ENCODE measurements at places on chromosomes 12 and 14. TPM values are rescaled to one million over a fixed set of nuclear protein-coding genes. Genes with fewer than 3 reads are reported as not detected.

GRCh38 chr14:20657216-20658211 is 16.0 kb upstream of the OR6S1 start:
- no peak for DNase-seq
- H3K27ac ChIP-seq, result no peak overlapping the region

DNA sequence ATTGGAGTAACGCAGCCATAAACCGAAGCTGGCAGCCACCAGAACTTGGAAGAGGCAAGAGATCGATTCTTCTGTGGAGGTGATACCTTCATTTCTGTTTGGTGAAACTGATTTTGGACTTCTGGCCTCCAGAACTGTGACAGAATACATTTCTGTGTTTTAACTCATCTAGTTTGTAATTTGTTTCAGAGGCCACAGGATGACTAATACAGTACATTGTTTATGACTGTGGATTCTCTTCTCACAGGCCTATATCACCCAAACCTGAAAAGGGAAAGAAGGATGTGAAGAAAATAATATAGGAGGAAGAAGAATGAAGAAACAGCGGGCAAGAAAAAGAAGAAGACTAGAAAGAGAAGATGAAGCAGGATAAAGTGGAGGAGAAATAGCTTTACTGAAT is 263.8 kb upstream of the DIO2 start:
- no peak overlapping the region for H3K4me3 ChIP-seq
- H3K4me1 ChIP-seq, result peaks cover 12% of the 10 kb centered on the region
- H3K27ac ChIP-seq, result no peak overlapping the region
- H3K27me3 ChIP-seq, result no peaks in the 10 kb centered on the region
- DNase-seq, result peak; percentile 70

DNA sequence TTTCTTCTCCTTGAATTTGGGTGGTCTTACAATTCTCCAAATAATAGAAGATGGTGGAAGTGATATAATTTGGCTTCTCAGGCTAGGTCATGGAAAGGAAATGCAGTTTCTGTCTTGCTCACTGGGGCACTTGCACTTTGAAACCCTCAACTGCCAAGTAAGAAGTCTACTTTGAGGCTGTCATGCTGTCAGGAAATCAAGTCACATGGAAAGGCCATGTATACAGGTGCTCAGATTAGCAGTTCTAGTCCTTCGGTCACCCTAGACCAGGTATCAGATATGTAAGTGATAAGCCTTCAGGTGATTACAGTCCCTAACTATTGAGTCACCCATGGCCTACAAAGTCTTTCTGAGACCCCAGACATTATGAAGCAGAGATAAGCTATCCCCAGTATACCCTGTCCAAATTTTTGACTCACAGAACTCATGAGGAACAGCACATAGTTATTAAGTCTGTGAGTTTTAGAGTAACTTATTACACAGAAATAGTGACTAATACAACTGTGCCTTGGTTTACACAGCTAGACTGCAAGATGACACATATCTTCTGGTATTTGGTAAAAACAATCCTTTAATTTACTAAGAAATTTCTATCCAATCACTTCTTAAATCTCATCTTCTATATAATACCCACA is 26.3 kb upstream of the BBS10 start:
- no peak overlapping the region for H3K27ac ChIP-seq
- no peak overlapping the region for H3K4me3 ChIP-seq
- peak; percentile 57 for DNase-seq
- no peaks in the 10 kb centered on the region for H3K36me3 ChIP-seq
- H3K4me1 ChIP-seq, result no peaks in the 10 kb centered on the region

DNA sequence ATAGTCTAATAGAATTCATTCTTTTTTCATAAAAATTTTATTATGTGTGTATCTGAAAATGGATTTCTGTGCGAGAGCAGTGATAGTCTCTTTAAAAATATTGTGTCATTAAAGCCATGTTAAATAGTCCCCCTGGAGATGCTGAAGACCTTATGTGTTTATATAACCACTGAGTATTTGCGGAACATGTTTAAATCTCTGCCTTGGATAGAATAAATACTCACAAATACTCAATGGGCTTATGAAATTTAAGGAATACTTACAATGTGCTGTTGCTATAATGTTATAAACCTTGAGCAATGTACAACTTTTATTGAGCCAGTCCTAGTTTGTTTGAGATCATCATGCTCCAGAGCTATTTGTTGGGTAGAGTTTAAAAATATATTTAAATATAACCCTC is 226.0 kb downstream of the SNAPC1 start:
- no peak for DNase-seq
- no peaks in the 10 kb centered on the region for H3K36me3 ChIP-seq
- H3K4me3 ChIP-seq, result no peak overlapping the region
- no peaks in the 10 kb centered on the region for H3K4me1 ChIP-seq

GRCh38 chr14:54226103-54226502 is 170.7 kb upstream of the CDKN3 start:
- DNase-seq, result no peak
- no peaks in the 10 kb centered on the region for H3K36me3 ChIP-seq
- H3K27me3 ChIP-seq, result no peaks in the 10 kb centered on the region

DNA sequence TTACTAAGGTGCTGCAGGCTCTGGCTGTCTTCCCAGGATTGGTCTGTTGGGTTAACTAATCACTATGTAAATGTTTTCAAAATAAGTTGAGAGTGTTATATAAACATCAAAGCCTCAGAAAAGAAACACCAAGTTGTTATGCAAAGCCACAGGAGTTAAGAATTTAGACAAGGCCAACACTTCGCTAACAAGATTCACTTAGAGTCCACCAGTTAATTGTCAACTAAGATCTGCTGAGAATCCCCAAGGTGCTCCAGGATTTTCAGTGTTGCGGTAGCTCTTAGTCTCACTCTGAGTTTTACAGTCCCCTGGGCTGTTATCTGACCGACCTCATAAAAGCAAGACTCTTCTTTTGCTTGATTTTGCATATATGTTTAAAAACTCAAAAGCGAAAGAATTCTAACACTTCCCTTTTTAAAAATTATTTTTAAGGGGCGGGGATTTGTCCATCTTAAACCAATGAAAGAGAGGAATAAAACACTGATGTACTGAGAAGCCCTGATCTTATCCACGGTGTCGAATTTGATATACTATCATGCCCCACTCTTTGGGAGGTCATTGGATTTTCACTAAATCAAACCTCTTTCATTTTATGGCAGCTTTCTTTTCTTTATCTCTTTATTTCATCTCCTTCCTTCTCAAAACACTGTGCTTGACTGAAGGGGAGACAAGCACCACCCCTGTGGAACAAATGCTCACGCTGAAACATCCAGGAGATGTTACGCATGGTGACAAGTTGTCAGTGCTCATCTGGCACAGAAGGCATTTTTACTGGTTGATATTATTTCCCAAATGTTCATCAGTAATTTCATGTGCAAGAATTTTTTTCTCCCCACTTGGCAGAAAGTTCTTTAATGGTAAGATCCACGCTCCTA is 7.0 kb downstream of the NIN start:
- H3K4me3 ChIP-seq, result no peak overlapping the region
- peak overlapping the region; percentile 1 for H3K27ac ChIP-seq
- no peak for DNase-seq
- no peaks in the 10 kb centered on the region for H3K27me3 ChIP-seq
- peaks cover 2% of the 10 kb centered on the region for H3K36me3 ChIP-seq
- peaks cover 13% of the 10 kb centered on the region for H3K4me1 ChIP-seq

- peak; percentile 95 for DNase-seq
- no peaks in the 10 kb centered on the region for H3K36me3 ChIP-seq
- peak overlapping the region; percentile 68 for H3K27ac ChIP-seq
- H3K27me3 ChIP-seq, result no peaks in the 10 kb centered on the region
- H3K4me1 ChIP-seq, result peaks cover 14% of the 10 kb centered on the region
- no peak overlapping the region for H3K4me3 ChIP-seq
These were observed 51.6 kb downstream of the GPATCH2L start for GRCh38 chr14:76203086-76204001.

DNA sequence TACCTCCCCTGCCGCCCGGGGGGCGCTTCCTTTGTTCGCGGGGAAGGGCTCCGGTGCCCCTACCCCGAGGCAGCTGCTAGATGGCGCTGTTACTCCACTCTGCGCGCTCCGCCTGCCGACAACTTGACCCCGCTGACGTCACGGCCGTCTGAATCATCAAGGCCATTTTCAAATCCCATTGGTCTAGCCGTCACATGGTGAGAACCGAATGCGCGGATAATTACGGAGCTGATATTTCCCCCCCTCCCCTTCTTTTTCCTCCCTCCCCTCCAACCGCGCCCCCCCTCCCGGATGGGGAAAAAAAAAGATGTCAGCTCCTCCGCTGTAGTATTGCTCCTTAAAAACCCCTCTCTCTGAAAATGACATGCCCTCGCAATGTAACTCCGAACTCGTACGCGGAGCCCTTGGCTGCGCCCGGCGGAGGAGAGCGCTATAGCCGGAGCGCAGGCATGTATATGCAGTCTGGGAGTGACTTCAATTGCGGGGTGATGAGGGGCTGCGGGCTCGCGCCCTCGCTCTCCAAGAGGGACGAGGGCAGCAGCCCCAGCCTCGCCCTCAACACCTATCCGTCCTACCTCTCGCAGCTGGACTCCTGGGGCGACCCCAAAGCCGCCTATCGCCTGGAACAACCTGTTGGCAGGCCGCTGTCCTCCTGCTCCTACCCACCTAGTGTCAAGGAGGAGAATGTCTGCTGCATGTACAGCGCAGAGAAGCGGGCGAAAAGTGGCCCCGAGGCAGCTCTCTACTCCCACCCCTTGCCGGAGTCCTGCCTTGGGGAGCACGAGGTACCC is at the start of gene HOXC10:
TSS of gene HOXC10 (plus strand) at position 246 of the 791 bp plus-strand sequence. CDS start at position 360, 114 bp downstream.
- H3K36me3 ChIP-seq, result no peaks in the 10 kb centered on the region
- H3K27me3 ChIP-seq, result peaks cover 88% of the 10 kb centered on the region
- peak within 1 kb of the TSS; percentile 19 for H3K4me3 ChIP-seq
- peak; percentile 77 for DNase-seq

- peaks cover 2% of the 10 kb centered on the region for H3K4me1 ChIP-seq
- no peak for DNase-seq
- no peak overlapping the region for H3K4me3 ChIP-seq
- no peaks in the 10 kb centered on the region for H3K27me3 ChIP-seq
These were observed 64.0 kb downstream of the FRMD6 start for GRCh38 chr14:51715742-51716141.

DNA sequence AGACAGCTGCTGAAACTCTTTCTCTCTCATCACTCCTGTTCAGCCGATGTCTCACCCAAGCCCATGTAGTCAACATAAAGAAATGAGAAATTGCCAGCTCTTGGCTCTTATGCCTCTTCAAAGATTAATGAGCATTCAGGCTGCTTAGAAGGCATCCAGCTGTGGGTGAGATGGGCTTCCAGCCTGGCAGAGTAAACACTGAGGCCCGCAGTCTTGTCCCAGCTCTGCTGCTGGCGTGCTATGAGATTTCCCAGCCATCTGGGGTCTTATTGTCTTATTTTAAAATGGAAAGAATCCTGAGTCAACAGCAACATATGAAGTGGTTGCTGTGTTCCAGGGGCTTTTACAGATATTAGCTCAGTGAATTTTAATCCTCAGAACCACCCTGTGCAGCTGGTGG is 12.6 kb downstream of the RXYLT1 start:
- H3K36me3 ChIP-seq, result peaks cover 2% of the 10 kb centered on the region
- no peak overlapping the region for H3K27ac ChIP-seq
- no peaks in the 10 kb centered on the region for H3K4me1 ChIP-seq
- no peaks in the 10 kb centered on the region for H3K27me3 ChIP-seq
- DNase-seq, result no peak

- peak overlapping the region; percentile 70 for H3K4me3 ChIP-seq
- H3K27ac ChIP-seq, result peak overlapping the region; percentile 62
- no peaks in the 10 kb centered on the region for H3K27me3 ChIP-seq
- peaks cover 2% of the 10 kb centered on the region for H3K4me1 ChIP-seq
- H3K36me3 ChIP-seq, result no peaks in the 10 kb centered on the region
- DNase-seq, result no peak
These were observed 436 bp downstream of the VPS33A start for GRCh38 chr12:122265886-122266229.

DNA sequence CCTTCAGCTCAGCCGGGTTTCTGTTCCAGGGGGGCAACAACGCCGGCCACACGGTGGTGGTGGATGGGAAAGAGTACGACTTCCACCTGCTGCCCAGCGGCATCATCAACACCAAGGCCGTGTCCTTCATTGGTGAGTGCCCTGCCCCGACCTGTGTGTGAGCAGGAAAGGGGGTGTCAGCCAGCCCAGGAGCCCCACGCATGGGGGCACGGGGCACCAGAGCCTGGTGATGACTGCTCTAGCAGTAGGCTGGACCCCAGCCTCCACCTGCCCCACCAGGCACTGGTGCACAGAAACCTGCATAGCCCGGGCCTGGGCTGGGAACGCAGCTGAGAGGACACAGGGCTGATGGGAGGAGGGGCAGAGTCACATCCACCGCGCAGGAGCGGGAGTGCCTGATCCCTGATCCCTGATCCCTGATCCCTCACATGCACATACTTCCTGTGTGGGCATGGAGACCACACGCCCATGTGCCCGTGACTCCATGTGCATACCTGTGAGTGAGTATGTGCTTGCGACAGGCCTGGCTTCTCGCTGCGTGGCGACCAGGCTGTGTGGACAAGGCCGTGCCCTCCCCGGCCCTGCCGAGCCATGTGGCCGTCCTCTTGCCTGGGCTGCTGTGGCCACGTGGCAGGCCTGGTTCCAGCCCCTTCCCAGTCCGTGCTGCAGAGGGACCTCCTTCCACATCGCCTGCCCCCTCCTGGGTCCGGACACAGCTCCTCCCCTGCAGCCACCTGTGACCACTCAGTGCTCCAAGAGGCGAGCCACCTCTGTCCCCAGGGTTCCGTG is 11.2 kb downstream of the ADSS1 start:
- no peaks in the 10 kb centered on the region for H3K27me3 ChIP-seq
- no peak overlapping the region for H3K27ac ChIP-seq
- H3K4me3 ChIP-seq, result no peak overlapping the region
- H3K4me1 ChIP-seq, result peaks cover 5% of the 10 kb centered on the region

GRCh38 chr12:530821-531220 is 71.1 kb downstream of the B4GALNT3 start:
- no peaks in the 10 kb centered on the region for H3K4me1 ChIP-seq
- no peak for DNase-seq
- H3K4me3 ChIP-seq, result no peak overlapping the region
- H3K27me3 ChIP-seq, result peaks cover 4% of the 10 kb centered on the region
- no peak overlapping the region for H3K27ac ChIP-seq
- no peaks in the 10 kb centered on the region for H3K36me3 ChIP-seq

DNA sequence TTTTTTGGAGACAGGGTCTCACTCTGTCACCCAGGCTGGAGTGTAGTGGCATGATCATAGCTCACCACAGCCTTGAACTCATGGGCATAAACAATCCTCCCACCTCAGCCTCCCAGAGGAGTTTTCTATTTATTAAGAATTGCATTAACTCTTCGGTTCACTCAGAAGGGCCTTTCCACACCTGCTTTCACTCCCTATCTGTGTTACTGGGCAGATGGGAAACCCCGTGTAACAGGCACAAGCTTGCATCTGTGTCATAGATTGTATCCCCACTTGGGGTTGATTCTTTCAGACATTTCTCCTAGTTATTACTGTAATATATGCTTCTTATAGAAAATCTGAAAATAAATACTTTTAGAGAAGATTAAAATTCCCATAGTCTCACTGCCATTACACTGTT is 38.7 kb downstream of the STX2 start:
- no peak overlapping the region for H3K27ac ChIP-seq
- peaks cover 7% of the 10 kb centered on the region for H3K36me3 ChIP-seq
- H3K27me3 ChIP-seq, result no peaks in the 10 kb centered on the region
- no peaks in the 10 kb centered on the region for H3K4me1 ChIP-seq
- no peak overlapping the region for H3K4me3 ChIP-seq
- DNase-seq, result no peak

GRCh38 chr12:54977857-54978256 is 6.7 kb downstream of the TESPA1 start:
- H3K27ac ChIP-seq, result no peak overlapping the region
- no peaks in the 10 kb centered on the region for H3K4me1 ChIP-seq
- H3K36me3 ChIP-seq, result no peaks in the 10 kb centered on the region

GRCh38 chr12:94553130-94553519 is 93.5 kb upstream of the CEP83 start:
- H3K27ac ChIP-seq, result no peak overlapping the region
- peak; percentile 84 for DNase-seq
- H3K4me1 ChIP-seq, result peaks cover 2% of the 10 kb centered on the region
- no peak overlapping the region for H3K4me3 ChIP-seq

The CFAP54 gene
- 0.62 TPM for polyA plus RNA-seq

The HCAR1 gene
- polyA plus RNA-seq, result 0.43 TPM

The PPM1H gene
- polyA plus RNA-seq, result 0.57 TPM

All from fibroblast of lung (primary cell).